ENCODE measurements at places on chromosomes 1 and 21.

GRCh38 chr1:184407816-184408510 lies 21.1 kb downstream of the C1orf21 start:
- no peak for DNase-seq

- no peak for DNase-seq
These were observed 68.2 kb downstream of the IGSF21 start for GRCh38 chr1:18175530-18176377.

GRCh38 chr1:198276241-198276640 lies 119.4 kb downstream of the NEK7 start:
- no peak for DNase-seq

DNA sequence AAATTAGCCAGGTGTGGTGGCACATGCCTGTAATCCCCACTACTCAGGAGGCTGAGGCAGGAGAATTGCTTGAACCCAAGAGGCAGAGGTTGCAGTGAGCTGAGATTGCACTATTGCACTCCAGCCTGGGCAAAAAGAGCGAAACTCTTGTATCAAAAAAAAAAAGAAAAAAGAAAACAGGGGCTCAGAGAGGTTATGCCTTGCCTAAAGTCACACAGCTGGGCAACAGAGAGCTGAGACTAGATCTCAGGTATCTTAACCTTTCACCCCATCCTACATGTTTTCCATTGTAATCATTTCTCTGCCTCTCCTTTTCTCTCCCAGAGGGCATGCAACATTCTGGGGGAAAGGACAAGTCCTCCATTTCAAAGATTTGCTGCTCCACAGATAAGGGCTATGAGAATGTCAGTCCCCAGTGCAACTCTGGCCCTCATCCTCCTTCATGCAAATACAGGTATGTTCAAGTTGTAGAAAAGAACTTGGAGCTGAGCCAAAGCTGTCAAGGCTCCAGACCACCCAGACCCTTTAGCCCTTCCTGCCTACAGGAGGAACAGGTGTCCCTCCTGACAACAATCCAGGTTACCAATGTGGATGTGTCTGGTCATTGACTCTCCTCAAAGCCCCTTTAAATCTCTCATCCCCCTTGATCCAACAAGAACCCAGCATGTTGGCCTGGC lies 6.9 kb downstream of the SLC9A1 start:
- no peak for DNase-seq

GRCh38 chr1:6353619-6353954 lies 40.0 kb downstream of the ACOT7 start:
- DNase-seq = no peak

GRCh38 chr1:237911911-237912310 lies 21.2 kb upstream of the ZP4 start:
- DNase-seq = no peak

- no peak for DNase-seq
These were observed 19.0 kb downstream of the IGSF21 start for GRCh38 chr1:18126616-18127015.

- DNase-seq = no peak
These were observed 463.4 kb downstream of the PTPRC start for GRCh38 chr1:199102239-199102638.

All from skin of body (tissue), 3 donors.